Fibroblast of lung (primary cell): ENCODE measurements at places on chromosomes 16 and 17. TPM values are rescaled to one million over a fixed set of nuclear protein-coding genes. Genes with fewer than 3 reads are reported as not detected.

The SMIM5 gene
- total RNA-seq: under 0.01 and 0.17 TPM in 2 replicates

The CRYBA1 gene
- total RNA-seq: 0.17 TPM in 1 of 2 replicates, not detected in the other

The MSLN gene
- not detected in 2 replicates for total RNA-seq

The CDH11 gene
- 220 and 302 TPM in 2 replicates for total RNA-seq

The MYO1D gene
- 32.1 and 46.6 TPM in 2 replicates for total RNA-seq

The C17orf67 gene
- 1.3 and 1.7 TPM in 2 replicates for total RNA-seq

The PIPOX gene
- total RNA-seq: 0.83 and 1.5 TPM in 2 replicates

The CES5A gene
- not detected in 2 replicates for total RNA-seq

The CDH15 gene
- total RNA-seq: 0.26 and 0.99 TPM in 2 replicates

The SLC13A5 gene
- not detected in 2 replicates for total RNA-seq

The KRTAP4-9 gene
- not detected in 2 replicates for total RNA-seq

The SKAP1 gene
- not detected in 2 replicates for total RNA-seq

The ASPHD1 gene
- 5.4 and 5.9 TPM in 2 replicates for total RNA-seq

The RAB26 gene
- 0.51 and 2.0 TPM in 2 replicates for total RNA-seq

The GJC1 gene
- total RNA-seq: 19.3 and 33.9 TPM in 2 replicates

The ZNF385C gene
- total RNA-seq: under 0.01 TPM in 1 of 2 replicates, not detected in the other

The TPSAB1 gene
- total RNA-seq: not detected in 2 replicates

The MTSS2 gene
- 81.7 and 126 TPM in 2 replicates for total RNA-seq

The KRTAP4-11 gene
- total RNA-seq: not detected in 2 replicates

The LPO gene
- not detected in 2 replicates for total RNA-seq

The STAC2 gene
- total RNA-seq: under 0.01 TPM in 1 of 2 replicates, not detected in the other

The LGALS3BP gene
- 320 and 387 TPM in 2 replicates for total RNA-seq

The ZNF778 gene
- total RNA-seq: 7.4 and 9.4 TPM in 2 replicates

The KRT24 gene
- total RNA-seq: not detected in 2 replicates

The SCARF1 gene
- total RNA-seq: 0.77 and 0.99 TPM in 2 replicates

The METRN gene
- 35.3 and 37.5 TPM in 2 replicates for total RNA-seq

The CLDN9 gene
- total RNA-seq: not detected in 2 replicates

The HSDL1 gene
- 21.8 and 24.8 TPM in 2 replicates for total RNA-seq

The FNDC8 gene
- total RNA-seq: not detected in 2 replicates

The WRAP53 gene
- 2.3 and 3.1 TPM in 2 replicates for total RNA-seq
